ENCODE measurements at places on chromosomes 1 and 21.

DNA sequence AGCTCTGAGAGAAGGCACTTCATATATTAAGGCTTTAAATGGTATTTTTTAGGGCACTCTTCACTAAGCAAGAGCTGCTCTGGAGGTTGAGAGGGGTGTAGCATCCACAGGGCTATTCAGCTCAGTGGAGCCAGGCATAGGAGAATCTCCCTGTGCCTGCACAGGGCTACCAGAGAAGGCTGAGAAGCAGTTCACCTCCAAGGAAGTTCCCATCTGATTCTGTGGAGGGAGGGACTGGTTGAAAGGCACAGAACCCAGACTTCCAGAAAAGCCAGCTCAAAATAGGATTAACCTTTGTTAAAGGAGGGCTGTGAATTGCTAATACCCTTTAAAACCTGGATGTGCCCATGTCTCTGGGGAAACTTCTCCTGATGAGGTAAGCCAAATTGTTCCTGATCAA is 304.5 kb downstream of the TTLL7 start:
- DNase-seq: no peak

- DNase-seq: no peak
Observed at GRCh38 chr1:54645806-54646676, 4.5 kb downstream of the MROH7 start.

DNA sequence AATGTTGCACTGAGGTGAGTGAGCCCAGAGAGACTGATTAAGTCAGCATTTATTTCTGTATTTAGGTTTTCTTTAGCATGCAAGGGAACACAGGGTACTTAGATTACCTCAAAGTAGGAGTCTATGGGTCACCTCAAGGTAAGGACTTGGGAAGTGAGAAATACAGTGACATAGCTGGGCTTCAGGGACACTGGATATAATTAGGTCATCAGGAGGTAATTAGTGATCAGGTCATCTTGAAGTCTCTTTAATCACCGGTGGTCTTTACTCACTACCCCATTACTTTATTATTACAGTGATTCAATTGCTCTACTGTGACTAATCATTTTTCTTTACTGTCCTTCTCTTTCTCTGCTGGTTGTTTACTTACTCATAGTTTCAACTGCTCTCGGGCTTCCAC is 59.9 kb upstream of the KCNK1 start:
- no peak for DNase-seq

DNA sequence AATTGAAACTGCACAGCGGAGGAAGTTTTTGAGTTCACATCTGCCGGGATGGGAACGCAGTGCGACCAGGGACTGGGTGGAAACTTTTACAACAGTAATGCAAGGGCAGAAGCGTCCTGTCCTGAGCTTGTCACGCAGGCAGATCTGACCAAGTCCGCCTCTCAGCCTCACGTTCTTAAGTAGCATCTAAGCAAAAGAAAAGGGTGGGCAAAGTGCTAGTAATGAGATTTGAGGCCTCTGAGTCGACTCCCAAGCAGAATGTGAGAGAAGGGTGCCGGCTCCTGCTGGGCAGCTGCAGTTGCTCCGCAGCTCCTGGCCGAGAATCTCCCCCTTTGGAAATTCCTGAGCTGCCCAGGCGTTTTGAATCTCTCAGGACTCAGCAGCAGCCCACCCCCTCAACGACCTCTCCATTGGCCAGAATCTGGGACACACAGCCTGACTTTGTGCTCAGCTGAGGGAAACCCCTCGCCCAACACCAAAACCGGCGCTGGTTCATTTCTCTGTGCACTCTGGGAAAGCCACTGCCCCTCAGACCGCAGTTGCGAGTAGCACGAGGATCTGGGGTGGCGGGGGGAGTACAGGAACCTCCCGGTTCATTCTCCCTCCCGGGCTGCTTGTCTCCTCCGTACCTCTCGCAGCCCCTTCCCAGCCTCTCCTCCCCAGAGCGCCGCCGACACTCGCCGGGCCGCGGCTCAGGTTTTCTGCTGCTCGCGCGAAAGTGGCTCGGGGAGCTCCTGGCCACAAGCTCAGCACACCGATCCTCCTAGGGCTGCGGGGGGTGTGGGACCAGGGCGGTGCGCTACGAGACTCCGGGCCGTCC is 913 bp upstream of the S1PR1 start:
- peak; percentile 56 for DNase-seq

- DNase-seq: no peak
Observed at GRCh38 chr21:33301632-33302002, 23.2 kb upstream of the IFNAR1 start.

GRCh38 chr1:162732566-162733335 is 57.8 kb upstream of the HSD17B7 start:
- no peak for DNase-seq

GRCh38 chr1:162128693-162129356 is 59.3 kb downstream of the NOS1AP start:
- no peak for DNase-seq

GRCh38 chr1:242147096-242147976 is 148.4 kb upstream of the MAP1LC3C start:
- no peak for DNase-seq

GRCh38 chr1:42974767-42975437 is 16.2 kb upstream of the SLC2A1 start:
- DNase-seq: no peak

Measured in activated CD8-positive, alpha-beta memory T cell treated with anti-CD3 and anti-CD28 coated beads, Interleukin-2, amount 50 U/mL, for 4 hours (primary cell).